Breast epithelium (tissue), 4 donors: ENCODE measurements at places on chromosomes 11 and 22. TPM values are rescaled to one million over a fixed set of nuclear protein-coding genes. Genes with fewer than 3 reads are reported as not detected.

GRCh38 chr11:65425105-65425970 lies 2.7 kb downstream of the NEAT1 start:
- H3K4me3 ChIP-seq, result peak overlapping the region; percentile 96
- H3K27ac ChIP-seq, result peak overlapping the region; percentile 100

DNA sequence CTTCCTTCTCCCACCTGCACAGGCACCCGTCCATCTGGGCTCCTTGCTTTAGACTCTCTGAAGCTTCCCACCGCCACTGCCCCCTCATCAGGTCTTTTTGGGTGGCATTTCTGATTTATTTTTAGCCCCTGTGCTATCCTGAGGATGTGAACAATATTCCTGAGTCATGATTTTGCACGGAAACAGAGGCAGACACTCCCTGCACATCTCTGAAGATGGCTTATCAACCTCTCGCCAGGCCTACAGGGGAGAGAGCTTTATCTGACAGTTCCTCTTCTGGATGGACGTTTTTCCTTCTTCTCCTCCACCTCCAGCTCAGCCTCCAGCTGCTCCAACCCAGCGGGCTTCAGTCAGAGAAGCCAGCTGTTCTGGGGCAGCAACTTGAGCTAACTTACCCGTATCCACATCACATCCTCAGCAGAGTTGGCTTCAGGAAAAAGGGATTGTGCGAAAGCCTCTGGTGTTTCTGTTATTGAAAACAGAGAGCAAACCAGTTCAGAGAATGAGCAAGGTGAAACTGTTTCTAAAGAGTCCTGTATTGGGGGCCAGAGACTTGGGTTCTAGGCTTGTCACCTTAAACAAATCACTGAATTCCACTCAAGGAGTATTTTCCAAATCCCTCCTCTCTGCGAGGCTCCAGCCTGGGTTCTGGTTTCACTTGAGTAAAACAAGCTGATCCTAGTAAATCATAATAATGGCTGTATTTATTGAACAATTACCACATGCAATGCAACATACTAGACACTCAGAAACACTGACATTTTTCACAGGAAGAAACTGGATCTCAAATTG lies 33.1 kb upstream of the ETS1 start:
- H3K4me3 ChIP-seq, result no peak overlapping the region
- H3K27ac ChIP-seq, result no peak overlapping the region

GRCh38 chr11:129747071-129747470 lies 68.6 kb upstream of the TMEM45B start:
- DNase-seq, result no peak
- no peaks in the 10 kb centered on the region for H3K36me3 ChIP-seq
- no peak overlapping the region for H3K27ac ChIP-seq
- H3K27me3 ChIP-seq, result no peaks in the 10 kb centered on the region
- H3K4me1 ChIP-seq, result no peaks in the 10 kb centered on the region

AIP gene
- total RNA-seq, result 69.8 TPM

CXCR5 gene
- not detected for total RNA-seq
